Fibroblast of the aortic adventitia (primary cell): ENCODE measurements at places on chromosomes 4 and X. TPM values are rescaled to one million over a fixed set of nuclear protein-coding genes. Genes with fewer than 3 reads are reported as not detected.

- peak; percentile 78 for DNase-seq
Measured at GRCh38 chr4:19961091-19961490, 290.6 kb upstream of the SLIT2 start.

DNA sequence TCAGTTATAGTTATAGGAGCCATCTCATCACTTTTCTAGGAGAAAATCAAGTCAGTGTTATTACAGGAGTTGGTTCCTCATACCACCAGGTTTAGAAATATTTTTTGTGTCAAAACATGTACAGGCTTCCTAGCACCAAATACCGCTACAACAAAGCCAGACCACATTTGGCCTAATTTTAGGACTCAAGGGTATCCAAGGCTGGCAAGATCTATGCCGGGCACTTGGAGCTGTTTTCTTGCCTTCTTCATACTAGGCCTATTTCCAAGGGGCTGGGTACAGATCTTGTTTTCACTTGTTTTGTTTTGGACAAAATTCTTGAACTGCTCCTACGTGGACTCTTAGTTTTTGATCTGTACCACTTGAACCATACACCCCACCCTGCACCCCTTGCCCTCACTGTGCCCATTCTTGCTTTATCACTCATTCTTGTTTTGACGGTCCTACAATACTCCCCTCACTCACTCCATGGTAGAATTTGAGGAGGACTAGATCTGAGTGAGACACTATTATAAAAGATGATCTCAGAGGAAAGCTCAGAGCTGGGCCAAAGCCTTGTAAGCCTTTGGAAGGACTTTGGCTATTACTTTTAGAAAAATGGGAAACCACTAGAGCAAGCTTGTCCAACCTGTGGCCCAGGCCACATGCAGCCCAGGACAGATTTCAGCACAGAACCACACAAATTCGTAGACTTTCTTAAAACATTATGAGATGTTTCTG is 17.7 kb upstream of the TMEM144 start:
- DNase-seq, result no peak

DNA sequence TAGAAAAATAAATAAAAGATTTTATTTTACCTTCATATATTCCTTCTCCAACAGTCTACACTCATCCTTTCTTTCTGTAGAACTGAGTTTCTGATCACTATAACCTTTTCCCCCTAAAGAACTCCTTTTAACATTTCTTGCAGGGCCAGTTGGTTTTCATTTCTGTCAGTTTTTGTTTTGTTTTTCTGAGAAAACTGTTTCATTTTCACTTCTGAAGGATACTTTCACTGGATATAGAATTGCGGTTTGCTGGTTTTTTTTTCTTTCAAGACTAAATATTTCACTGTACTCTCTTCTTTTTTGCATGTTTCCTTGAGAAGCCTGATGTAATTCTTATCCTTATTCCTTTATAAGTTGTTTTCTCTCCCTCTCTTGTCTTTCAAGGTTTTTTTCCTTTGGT is 90.4 kb upstream of the EOLA2 start:
- no peak for DNase-seq

DNA sequence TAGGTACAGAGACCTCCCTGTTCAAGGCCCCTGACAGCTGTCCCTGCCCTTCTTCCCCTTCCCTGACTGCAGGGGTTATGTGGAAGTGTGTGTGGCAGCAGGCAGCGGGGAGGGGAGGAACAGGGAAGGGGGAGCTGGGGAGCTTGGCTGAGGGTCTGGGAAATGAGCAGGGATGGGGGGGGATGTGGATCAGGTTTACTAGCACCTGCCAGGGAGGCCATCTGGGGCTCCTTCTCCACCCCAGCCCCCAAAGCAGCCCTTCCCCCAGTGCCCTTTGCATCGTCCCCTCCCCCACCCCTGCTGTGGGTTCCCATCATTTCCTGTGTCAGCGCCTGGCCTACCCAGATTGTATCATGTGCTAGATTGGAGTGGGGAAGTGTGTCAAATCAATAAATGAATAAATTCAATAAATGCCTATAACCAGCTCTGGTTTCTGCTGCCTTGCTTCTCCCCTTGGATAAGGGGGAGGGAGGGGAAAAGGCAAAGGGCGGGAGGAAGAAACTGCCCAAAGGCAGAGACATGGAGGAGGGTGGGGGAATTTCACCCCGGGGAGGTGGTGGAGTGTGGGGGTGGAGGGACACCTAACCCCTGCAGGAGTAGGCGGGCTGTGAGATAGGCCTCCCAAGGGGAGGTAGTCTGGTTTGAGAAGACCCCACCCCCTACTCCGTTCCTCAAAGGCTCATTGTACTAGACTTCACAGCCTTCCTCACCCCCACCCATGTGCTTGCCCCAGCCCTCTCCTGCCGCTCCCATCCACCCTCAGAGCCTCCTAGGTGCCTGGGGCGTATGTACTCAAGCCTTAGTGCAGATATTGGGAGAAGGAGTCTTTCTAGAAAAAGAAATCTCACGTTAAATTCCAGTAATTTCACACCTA is 3.2 kb downstream of the CXorf65 start:
- no peak for DNase-seq

MEPE gene
- total RNA-seq, result not detected in 2 replicates

ZNF732 gene
- 0.27 and 0.57 TPM in 2 replicates for total RNA-seq

PNMA3 gene
- under 0.01 TPM in 1 of 2 replicates, not detected in the other for total RNA-seq
